Activated T-helper 1 cell treated with anti-CD3 and anti-CD28 coated beads, Interleukin-2, amount 50 U/mL, for 16 hours (primary cell): ENCODE measurements at places on chromosomes 4 and X.

DNA sequence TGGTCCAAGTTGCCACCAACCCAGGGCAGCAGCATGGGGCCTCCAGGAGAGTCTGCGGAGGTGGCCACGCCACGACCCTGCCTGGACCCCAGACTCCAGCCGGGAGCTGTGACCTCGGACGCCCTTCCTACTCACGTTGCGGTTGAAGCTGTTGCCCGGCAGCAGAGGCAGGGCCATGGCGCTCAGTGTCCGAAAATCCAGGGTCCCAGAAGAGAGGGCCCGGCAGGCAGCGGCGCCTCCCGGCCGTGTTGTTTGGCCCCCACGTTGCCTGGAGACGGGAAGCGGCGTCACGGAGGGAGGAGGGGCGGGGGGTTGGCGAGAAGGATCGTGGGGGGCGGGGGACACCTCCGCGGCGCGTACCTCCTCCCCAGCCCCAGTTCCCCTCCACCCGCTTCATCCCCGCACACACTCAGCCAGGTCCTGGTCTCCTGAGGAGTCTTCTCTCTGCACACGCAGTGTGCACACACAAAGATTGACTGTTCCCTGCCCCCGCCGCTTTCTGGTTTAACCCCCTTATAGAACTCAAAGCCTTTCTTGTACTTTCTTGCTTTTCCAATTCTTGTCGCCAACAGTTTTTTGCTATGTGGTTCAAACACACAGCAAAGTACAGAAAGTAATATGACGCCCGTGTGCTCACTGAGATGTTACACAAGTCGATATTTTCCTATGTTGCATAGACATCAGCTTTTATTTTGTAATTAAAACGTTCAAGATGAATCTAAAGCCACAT is at the start of gene EFHC2:
Gene EFHC2, minus strand, starts transcription at position 261 of the 730 bp plus-strand sequence. Its CDS starts 84 bp downstream, at position 177.
- peak; percentile 8 for DNase-seq

GRCh38 chr4:159240046-159240445 is 137.2 kb downstream of the RAPGEF2 start:
- no peak for DNase-seq

DNA sequence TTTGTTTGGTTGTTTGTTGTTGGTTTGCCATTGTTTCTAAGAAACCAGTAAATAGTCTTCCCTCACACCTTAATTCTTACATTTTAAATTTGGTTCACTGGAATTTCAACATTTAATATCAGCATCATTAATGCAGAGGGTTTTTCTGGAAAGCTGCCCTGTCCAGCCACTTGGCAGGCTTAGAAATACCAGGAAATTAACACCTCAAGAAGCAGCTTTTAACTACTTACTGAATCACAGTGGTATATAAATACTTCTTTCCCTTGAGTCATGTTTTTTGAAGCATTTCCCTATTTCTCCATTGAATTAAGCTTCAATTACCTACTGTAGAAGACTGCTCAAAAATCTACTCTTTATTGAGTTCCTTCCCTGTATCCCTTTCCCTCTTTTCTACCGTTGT is 1221.1 kb upstream of the ADGRL3 start:
- no peak for DNase-seq

GRCh38 chr4:18980516-18981233 is 959.1 kb upstream of the LCORL start:
- DNase-seq = no peak

- DNase-seq = no peak
Observed at GRCh38 chr4:155047755-155048154, 160.7 kb upstream of the NPY2R start.

DNA sequence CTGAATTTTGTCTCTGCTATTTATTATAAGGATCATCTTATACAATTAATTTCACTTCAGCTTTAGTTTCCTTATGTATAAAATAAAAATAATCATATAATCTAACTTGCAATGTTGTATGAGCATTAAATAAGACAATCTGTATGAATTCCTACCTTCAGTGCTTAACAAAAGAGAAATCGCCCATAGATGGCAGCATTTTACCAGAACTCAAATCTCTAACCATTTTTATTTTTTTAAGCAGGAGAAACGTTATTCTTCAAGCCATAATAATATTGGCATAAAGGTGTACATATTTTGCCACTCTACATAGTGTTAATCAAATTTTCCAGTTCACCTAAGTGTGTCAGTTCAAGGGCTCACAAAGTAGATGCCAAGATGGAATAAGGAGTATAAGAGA is 78.8 kb downstream of the TMEM47 start:
- DNase-seq = no peak
